DND-41 (cell line): ENCODE measurements at places on chromosomes 3 and 15.

GRCh38 chr15:61130950-61131942, 97.9 kb downstream of the RORA start:
- no peak for DNase-seq

DNA sequence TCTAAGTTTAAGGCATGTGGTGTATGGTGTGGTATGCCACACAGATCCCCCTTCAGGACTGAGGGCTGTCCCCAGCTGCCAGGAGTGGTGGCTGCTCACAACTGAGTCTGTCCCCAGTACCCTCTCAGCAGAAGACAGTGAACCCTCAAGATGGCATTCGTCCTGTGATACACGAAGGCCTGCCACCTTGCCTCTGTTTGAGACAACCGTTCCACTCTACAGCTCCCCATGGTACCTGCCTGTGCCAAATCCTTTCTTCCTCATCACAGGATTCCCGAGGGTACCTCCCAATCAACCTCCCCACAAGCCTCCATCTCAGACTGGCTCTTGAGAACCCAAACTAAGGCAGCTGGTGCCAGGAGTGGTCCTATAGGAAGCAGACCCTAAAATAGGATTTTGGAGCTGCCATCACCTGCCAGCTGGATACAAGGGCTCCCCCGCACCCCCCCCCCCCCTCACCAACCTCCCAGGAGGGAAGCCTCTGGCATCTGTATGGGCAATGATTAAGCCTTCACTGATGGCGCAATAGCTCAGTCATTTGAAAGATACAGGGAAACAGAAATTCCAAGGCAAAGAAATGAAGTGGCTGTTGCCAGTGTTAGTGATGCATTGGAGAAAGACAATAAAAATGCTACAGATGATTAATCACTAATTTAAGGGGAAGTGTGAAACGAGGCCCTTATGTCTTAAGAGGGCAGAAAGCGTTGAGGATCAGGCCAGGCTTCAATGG, 230.0 kb upstream of the LYSMD4 start:
- no peak for DNase-seq

- DNase-seq, result no peak
Measured at GRCh38 chr15:28122038-28122949, 23.2 kb upstream of the OCA2 start.

- DNase-seq, result no peak
Measured at GRCh38 chr3:158102242-158103080, 3.8 kb downstream of the SHOX2 start.

DNA sequence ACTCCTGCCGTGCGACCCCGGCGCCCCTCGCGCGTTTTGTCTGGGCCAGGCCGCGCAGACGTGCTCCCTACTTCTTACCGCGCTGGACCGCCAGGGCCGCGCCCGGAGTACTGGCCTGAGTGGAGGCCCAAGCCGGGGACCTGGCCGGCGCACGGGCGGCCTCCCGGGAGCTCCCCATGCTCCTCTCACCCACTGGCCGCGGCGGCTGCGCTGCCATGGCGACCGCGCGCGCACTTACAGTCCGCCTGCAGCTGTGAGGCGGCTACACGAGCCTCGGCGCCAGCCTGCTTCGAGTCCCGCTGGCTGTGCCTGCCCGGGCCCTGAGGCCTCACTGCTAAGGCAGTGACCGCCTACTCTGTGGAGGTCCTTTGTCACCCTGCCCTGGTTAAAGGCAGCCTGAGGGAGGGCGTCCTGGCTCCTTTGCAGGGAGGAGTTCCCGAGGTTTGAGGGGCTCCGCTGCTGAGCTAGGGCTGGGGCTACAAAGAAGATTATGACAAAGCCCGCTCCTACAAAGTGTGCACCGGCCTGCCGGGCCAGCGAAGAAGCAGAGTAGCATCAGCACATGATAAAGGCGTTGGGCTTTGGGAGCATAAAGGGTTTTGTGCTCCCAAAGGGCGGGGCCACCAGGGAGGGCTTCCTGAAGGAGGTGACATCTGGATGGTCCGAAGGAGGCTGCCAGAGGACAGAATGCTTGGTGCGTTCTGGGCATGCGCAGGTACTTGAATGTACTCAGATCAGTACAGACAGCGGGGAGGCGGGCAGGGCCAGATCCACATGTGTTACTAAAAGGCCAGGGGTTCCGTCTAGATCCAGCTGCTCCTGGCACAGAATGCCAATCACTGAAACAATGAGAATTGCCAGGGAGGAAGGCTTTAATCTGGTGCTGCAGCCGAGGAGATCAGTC, at the start of the genes LRRC34 and LRRIQ4:
Gene LRRC34 (minus strand): TSS at position 573 of the 904 bp plus-strand sequence. CDS start 356 bp downstream, at position 217.
Gene LRRIQ4 (plus strand): TSS at position 539 of the 904 bp plus-strand sequence. CDS start 9,052 bp downstream, outside the sequence.
- DNase-seq, result peak; percentile 78

DNA sequence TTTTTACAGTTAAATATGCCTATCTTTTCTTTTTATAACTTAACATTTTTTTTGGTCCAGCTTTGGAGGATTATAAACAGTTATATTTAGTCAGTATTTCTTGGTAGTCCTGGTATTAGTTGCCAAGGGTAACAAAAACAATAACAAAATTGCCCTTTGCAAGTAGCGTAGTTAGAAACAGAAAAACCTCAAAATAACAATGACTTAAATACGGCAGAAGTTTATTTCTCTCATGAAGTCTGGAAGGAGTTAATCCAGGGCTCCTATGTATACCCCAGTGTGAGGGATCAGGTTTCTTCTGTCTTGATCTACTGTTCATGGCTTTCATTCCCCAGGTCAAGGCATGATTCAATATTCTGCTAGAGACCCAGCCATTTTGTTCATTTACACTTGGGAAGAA, 14.1 kb upstream of the MYH15 start:
- DNase-seq, result no peak

DNA sequence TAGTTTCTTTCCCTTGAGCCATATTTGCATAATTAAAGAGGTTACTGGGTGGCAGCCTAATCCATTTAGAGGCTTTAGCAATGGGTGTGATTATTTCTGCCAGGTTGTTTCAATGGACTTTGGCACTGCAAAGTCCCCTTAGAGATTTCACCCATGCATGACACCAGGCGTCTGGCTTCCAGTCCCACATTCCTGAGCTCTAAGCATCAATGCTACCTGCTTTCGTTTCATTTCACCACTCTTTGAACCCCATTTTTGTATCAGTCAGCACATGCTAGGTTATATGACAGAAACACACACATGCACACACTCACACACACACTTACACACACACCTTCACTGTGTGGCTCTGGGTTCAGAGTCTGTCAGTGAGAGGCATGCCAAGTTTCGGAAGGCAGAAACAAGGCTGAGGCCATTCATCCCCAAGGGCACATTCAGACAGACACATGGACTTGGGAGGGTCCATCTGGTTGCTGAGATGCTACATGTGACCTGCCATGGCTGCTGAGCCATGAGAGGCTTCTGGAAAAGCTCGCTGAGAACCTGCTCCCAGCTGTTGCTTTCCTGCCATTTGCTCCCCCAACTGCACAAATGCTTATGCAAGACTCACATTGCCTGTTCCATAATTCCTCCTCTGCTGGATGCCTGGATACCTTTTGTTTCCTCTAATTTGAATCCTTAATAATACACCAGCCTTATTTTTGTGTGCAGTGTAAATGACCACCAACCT, 354.1 kb downstream of the GABRG3 start:
- DNase-seq, result no peak

DNA sequence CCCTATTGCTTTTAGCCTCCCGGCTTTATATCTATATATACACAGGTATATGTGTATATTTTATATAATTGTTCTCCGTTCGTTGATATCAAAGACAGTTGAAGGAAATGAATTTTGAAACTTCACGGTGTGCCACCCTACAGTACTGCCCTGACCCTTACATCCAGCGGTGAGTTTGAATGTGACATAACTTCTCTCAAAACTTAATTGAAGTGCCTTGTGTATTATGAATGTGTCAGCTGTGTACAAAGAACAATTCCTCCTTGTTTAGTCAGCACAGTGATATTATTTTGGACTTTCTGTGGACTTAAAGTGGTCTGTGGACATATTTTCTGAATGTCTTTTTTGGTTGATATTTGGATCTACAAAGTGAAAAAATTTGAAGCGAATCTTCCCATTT, 220 bp downstream of the TP63 start:
- no peak for DNase-seq
